Activated CD4-positive, alpha-beta T cell treated with anti-CD3 and anti-CD28 coated beads, Interleukin-2, amount 10 ng/mL, durations not matched to agents 7 days and 5 days (primary cell): ENCODE measurements at places on chromosomes 11 and 22.

DNA sequence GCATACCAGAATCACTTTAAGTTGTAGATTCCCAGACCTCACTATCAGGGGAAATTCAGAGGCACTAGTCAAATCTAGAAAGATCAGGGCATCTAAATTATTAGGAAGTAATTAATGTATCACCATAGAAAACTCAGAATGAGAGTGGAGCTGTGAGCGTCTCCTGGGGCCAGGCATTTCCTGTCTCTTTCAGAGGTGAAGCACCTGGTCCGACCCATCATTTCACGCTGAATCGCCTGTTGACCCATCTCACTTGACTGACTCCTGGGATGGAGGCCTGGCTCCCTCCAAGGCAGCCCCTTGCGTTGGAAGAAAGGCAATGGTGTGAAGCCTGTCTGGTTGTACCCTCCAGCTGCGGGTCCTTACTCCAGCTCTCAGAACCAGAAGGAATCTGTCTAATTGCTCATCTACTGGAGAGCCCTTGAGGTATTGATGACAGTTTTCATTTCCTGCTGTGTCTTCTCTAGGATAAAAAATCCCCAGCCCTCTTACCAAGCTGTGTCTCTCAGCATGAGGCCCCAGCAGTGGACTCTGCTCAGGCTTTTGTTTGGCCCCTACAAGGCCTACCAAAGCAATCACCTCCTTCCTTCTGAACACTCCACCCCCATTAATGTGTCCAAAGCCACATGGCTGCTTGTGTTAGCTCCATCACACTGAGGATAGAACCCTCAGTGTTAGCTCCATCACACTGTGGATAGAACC, 93.2 kb upstream of the SYT13 start:
- no peak for DNase-seq

GRCh38 chr22:29190051-29190450, 15.6 kb upstream of the EMID1 start:
- no peak for DNase-seq

- peak; percentile 54 for DNase-seq
These were observed 76.1 kb downstream of the SOX6 start for GRCh38 chr11:16280256-16280682.

- no peak for DNase-seq
These were observed 906.9 kb upstream of the RAG2 start for GRCh38 chr11:37504921-37505320.
